T-helper 1 cell (primary cell): ENCODE measurements at places on chromosomes 16 and 17.

- no peak for DNase-seq
Observed at GRCh38 chr17:79125503-79125902, 50.9 kb downstream of the ENGASE start.

DNA sequence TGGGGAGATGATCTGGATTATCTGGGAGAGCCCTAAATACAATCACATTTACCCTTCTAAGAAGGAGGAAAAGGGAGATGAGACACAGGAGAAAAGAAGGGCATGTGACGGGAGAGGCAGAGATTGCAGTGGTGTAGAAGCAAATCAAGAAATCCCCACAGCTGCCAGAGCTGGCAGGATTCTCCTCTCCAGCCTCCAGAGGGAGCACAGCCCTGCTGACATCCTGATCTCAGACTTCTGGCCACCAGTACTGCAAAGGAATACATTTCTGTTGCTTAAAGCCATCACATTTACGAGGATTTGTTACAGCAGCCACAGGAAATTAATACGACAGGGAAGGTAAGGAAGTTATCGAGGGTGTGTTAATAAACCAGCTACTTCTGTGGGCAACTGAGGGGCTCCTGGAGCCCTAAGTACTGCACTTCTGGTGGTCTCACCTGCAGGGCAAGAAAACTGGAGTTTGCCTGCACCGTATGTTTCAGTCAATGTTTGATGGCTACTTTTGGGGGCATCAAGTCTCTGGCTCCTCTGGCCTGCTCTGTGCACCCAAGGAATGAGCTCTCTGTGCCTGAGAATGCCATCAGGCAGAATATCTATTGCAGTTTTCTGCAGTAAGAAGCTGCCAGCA, 22.9 kb upstream of the CDH13 start:
- DNase-seq, result no peak

GRCh38 chr17:8072729-8073461, 14.6 kb downstream of the ALOX12B start:
- DNase-seq, result no peak

- DNase-seq, result no peak
Observed at GRCh38 chr17:55931446-55931845, 180.6 kb downstream of the PCTP start.

DNA sequence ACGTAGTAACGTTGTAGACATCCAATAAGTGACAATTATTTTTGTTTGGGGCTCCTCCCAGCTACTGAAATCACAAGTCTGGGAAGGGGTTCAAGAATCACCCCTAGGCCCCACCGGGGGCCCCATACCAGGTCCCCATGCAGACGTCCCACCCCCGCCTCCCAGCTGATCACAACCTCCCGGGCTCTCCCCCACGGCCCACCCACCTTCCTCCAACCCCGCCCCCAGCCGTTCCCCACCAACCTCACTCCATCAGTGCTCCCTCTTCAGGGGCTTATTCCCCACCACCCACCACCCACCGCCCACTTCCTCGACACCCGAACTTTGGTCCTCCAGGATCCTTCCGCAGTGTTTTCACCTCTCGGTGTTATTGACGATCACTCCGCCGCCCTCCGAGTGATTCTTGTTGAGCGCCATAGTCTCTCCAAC, 240 bp downstream of the WBP2 start:
- DNase-seq, result no peak

DNA sequence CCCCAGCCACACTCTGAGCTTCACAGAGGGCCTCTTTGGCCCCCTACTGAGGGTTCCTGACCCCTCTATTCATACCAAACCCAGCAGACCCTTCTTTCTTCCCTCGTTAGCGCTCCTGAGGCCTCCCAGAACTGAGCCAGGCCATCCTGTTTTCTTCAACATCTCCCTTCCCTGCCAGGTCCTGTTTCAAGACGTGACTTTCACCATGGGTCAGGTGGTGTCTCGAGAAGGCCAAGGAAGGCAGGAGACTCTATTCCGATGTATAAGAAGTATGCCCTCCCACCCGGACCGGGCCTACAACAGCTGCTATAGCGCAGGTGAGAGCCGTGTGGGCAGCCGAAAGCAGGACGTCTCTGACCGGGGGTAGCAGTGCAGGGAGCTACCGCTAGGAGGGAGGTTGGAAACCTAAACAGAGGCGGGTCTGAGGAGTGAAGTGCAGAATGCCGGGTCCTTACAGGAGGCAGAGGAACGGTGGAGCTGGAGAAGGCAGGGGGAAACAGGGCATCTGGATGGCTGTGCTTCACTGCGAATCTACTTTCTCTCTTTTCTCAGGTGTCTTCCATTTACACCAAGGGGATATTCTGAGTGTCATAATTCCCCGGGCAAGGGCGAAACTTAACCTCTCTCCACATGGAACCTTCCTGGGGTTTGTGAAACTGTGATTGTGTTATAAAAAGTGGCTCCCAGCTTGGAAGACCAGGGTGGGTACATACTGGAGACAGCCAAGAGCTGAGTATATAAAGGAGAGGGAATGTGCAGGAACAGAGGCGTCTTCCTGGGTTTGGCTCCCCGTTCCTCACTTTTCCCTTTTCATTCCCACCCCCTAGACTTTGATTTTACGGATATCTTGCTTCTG, 1.3 kb upstream of the SENP3 start:
- DNase-seq, result peak; percentile 44

DNA sequence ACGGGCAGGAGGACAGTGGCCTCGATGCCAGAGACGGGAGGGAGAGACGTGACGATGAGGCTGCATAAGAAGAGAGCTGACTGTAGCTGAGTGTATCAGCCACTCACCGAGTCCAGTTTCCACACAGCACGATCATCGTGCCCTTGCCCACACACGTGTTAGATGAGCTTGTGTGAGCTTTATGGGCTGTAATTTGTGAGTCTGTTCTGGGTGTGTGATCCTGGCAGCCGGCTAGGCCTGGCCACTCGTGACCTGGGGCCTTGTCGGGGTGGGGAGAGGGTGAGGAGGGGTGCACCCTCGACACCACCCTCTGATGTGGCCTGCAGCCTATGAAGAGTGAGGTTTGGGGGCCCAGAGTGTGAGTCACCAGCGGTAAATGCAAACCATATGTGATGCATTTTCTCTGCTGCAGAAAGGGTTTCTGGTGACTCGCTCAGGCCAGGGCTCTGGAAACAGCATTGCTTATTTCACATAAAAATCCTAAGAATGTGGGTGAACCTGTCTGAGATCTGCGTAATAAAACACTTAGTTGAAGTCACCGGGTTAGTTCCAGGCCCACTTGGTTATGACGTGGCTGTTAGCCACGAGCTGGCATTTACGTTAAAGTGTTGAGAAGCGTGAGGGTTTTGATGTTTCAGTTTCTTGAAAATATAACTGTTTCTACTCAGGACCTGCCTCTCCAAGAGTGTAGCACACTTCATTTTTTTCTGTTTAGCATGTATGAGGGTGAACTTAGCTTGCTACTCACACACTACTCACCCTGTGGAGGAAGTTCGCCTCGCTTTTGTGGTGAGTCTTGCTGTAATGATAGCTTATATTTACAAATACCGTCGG, 4.2 kb downstream of the METRNL start:
- no peak for DNase-seq

DNA sequence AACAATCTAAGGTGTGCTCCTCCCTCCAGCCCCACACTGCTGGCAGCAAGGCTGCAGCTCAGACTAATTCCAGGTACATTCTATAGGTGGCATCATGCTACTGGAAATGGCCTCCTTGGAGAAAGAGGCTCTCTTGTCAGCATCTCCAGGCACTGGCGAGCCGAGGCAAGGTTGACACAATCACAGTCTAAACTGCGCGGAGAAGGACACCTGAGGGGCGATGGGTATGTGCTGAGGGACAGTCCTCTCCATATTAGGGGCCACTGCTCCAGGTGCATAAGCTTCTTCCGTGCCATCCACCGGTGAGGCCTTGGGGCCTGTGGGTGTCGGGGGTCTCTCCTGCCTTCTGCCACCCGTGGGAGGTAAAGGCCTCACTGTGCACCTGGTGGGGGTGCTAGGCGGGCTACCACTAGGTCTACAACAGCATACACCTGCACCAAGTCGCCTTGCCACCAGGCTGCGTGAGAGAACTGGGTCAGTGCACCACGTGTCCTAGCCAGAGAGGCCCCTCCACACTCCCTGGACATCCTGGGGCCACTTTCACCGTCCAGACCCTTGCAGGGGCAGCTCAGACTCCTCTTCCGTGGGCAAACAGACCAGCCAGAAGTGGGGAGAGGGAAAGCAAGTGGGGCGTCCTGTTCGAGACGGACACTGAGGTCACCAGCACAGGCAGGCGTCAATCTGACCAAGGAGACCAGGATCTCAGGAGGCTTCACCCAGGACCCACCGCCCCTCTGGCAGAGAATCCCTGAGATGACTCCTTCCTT, 12.1 kb upstream of the CBX8 start:
- DNase-seq, result no peak

DNA sequence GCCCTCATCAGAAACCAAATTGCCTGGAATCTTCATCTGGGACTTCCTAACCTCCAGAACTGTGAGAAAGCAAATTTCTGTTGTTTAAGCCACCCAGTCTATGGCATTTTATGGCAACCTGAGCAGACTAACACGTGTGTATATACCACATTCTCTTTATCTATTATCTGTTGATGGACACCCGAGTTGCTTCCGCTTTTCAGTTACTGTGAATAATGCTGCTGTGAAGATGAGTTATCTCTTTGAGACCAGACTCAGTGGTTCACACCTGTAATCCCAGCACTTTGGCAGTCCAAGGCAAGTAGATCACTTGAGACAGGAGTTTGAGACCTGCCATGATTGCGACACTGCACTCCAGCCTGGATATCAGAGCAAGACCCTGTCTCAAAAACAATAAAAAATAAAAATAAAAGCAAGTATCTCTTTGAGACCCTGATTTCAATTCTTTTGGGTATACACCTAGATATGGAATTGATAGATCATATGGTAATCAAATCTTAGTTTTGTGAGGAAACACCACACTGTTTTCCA, 27.2 kb upstream of the CNEP1R1 start:
- DNase-seq, result no peak

GRCh38 chr17:6473128-6473767, 29.0 kb downstream of the PIMREG start:
- DNase-seq, result no peak

DNA sequence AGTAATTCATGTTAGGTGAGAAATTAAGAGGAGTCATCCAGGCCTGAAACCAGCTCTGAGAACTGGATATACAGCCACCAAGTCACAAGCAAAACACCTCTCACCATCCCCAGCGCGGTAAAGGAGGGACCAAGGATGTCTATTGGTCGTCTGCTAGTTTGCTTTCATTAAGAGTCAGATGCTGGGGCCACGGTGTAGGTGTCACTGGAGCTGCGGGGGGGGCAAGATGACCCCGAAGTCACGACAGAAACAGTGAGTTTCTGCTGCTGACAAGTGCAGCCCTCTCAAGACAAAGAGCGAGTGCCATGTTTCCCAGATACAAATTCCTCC, 790 bp downstream of the NCBP3 start:
- DNase-seq, result no peak

DNA sequence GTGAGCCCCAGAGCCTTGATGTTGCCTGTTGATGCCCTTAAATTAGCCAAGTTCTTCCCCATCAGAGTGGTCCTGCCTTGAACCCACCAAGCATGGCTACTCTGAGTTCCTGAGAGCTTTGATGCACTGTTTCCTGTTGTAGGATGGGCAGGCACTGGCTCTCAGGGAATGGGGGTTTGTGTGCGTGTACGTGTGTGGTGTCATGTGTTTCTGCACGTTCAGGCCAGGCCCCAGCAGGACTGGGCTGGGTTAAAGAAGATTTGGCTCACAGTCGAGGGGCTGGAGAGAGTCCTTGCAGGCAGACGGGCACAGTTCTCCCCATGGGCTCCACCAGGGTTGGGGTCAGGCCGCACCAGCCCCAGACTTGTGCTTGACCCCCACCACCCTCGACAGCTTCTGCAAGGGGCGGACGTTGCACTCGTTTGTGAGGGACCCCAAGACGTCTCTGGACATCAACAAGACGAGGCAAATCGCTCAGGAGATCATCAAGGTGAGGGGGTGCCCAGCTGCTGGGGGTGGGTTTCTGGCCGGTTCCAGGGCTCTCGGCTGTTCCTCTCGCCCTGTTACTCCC, 23.4 kb upstream of the LGALS9 start:
- DNase-seq, result no peak

- no peak for DNase-seq
Observed at GRCh38 chr16:75263291-75263962, 12.0 kb upstream of the BCAR1 start.

DNA sequence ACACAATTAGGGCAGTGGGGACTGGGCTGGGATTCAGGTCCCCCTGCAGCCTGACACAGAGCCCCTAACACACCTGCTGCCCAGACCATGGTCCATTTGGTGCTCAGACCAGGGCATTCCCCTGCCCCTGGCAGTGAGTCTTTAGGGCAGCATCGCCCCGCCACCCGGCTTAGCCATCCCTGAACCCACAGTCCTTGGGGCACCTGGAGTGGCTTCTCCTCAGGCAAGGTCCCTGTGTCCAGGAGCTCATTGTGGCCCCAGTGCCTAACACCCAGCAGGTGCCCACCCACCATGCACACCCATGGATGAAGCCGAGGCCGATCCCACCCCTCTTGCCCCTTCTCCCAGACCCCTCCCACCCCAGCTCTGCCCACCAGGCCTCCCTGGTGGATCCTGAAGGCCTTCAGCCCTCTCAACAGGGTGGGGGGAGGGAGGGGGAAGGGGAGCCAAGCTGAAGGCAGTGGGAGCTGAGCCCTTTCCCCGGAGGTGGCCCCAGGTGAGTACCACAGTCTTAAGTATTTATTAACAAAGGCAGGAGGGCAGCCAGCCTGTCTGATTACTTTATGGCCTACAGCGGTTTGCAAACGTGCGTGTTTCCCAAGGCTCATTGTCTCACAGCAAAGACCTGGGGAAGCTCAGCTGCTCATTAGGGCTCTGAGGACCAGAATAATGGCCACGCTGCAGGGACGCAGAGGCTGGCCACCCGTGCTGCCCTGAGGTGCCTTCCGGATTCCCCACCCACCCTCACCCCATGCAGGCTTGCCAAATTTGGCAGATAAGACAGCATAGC, 38.5 kb downstream of the RBFOX3 start:
- no peak for DNase-seq

DNA sequence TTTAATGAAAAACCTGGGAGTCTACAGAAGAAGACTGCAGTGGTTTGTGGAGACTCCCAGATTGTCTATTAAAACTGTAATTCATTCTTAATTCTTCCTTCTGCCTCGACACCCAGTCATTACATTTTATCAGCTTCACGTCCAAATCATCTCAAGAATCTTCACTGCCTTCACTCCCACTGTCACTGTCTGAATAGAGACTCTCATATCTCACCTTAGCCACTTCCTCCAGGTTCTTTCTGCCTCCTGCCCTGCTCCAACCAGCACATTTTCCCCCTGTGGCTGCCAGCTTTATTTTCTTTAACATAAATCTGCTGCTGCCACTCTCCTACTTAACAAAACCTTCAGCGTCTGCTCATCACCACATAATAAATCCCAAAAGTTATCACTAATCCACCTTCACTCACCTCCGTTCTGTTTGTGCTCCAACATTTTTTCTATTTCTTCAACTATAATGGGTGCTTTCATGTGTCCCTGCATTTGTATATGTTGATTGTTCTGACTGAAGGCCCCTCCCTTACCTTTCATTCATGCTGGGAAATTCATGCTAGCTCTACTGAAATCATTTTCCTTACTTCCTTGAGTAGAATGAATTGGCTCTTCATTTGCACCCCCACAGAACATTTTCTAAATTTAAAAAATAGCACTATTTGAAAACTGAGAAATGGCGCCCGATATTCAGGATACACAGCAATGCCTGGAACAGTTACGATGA, 38.9 kb downstream of the KCNJ2 start:
- no peak for DNase-seq
